ENCODE measurements at places on chromosomes 4 and X. TPM values are rescaled to one million over a fixed set of nuclear protein-coding genes. Genes with fewer than 3 reads are reported as not detected.

GRCh38 chr4:55547466-55547770, 709 bp upstream of the CLOCK start:
- DNase-seq: no peak

- DNase-seq: no peak
Observed at GRCh38 chr4:7294176-7294756, 101.9 kb downstream of the SORCS2 start.

DNA sequence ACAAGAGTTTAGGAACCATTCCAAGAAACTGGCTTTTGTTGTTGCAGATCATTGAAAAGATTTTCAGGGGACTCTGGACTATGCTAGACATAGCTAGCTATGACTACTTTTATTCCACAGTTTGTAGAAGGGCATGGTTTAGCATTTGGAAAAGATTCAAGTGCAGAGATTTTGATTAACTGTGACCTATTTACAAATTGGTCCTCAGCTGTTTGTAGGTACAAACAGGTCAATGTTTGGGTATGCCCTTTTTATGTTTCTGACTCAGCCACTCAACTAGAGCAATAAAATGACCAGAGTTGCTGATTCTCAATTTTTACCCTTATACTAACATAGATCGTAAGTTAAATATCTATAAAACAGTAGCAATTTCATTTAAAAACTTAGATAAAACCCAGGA, 46.7 kb downstream of the IGFBP7 start:
- DNase-seq: no peak

Gene RHOXF2
- total RNA-seq: not detected

Gene CT47B1
- not detected for total RNA-seq

Gene TEX13D
- not detected for total RNA-seq

Gene SYN1
- 11.7 TPM for total RNA-seq
